ENCODE measurements at places on chromosomes 2 and 18. TPM values are rescaled to one million over a fixed set of nuclear protein-coding genes. Genes with fewer than 3 reads are reported as not detected.

- no peak for DNase-seq
Observed at GRCh38 chr2:232211743-232212686, 166.5 kb upstream of the ALPP start.

GRCh38 chr2:200575957-200576356, 9.9 kb upstream of the AOX1 start:
- no peak for DNase-seq

DNA sequence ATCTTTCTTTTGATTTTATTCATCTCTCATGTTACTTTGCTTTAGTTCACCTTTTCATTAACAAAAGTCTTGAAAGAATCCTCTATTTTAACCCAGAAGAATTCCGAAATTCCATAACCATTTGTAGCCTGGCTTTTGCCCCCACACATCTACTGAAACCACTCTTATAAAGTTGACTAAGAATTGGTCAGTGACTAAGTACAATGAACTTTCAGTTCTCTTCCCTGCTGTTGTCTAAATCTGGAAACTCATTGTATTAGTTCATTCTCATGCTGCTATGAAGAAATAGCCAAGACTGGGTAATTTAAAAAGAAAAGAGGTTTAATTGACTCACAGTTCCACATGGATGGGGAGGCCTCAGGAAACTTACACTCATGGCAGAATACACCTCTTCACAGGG, 49.9 kb upstream of the PNPT1 start:
- no peak for DNase-seq

- DNase-seq, result no peak
Observed at GRCh38 chr2:10826026-10826425, 13.4 kb upstream of the PDIA6 start.

DNA sequence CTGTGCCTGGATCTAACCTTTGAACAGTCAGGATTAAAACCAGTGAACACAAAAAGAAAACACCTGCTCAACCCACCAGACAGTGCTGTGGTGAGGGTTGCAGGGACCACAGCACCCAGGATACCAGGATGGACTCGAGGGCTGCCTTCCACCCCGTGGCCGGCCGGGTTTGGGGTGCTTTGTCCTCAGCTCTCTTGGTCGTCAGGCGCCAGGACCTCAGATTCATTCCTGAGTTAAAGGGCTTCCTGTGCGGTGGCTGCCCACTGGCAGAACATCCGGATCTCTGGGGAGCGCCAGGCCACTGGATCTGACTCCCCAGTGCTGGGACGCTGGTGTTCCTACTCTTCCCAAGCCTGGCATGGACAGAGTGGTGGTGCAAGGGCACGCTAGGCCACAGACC, 239.8 kb downstream of the TFCP2L1 start:
- no peak for DNase-seq

DNA sequence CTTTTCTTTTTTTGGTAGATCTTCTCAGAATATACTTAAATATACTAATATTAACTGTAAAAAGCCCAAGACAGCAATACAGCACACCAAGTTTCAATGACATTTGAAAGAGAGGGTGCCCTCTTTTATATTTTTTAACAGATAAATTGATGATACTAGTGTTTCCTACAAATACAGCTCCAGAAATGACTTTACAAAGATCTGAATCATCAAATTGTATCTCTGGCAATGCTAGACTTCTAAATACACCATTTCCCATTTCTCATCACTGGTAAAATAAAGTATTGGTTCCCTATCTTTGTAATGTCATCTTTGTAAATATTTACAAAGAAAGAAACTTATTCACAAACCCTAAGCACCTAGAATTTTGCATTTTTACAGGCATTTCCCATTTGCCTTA, 281.3 kb downstream of the EXOC6B start:
- no peak for DNase-seq

MAB21L4 gene
- not detected for total RNA-seq

DNA sequence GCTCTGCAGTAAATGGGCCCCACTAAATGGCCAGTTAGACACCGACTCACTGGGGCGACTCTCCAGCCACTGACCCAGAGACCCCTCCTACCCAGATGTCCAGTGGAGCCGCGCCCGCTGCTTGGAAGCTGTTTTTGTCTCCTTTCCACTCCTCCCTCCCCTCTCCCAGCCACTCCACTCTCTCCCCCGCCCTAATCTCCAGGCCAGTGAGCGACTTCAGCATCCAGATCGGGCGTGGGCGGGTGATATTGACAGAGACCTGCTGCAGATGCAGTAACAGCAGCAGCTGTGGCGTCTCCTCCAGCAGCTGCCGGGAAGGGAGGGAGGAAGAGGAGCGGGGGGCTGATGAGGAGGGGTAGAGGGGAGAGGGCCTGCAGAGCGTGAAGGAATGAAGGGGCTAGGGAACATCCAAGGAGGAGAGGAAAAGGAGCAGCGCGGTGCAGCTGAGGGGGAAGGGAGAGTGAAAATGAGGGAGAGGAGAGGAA, at the start of gene SCN7A:
TSS of gene SCN7A (minus strand) at position 110 of the 485 bp plus-strand sequence. CDS start 16,553 bp downstream, outside the sequence.
- DNase-seq, result peak; percentile 97

CHRND gene
- not detected for total RNA-seq

- DNase-seq, result no peak
Observed at GRCh38 chr2:74186038-74186437, 7.4 kb upstream of the MOB1A start.

- no peak for DNase-seq
Observed at GRCh38 chr2:137123226-137123625, 357.9 kb downstream of the THSD7B start.

DNA sequence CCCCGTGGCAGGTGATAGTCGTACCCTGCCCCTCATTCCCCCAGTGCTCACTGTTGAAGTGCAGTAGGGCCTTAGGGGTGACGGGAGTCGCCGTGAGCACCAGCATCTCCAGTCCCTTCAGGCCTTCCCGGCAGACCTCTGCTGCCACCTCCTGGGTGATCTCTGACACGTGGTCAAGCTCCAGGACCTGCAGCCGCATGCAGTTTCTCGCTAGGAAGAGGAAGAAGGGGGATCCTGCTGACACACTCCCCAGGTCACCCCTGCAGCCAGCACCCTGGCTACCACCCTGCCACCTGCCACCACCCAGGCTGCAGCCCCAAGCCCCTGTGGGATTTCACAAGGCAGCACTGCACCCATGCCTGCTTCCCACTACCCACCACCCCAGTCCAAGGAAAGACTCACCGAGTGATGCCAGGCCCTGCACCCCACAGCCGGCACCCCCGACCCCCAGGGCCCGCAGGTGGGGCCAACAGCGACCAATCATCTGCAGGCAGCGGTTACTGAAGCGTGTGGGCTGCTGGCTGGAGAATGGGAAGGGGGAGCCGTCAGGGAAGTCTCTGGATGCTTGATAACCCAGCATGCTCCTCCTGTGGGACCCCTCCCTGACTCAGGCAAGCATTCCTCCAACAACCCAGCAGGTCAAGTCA, 23.8 kb downstream of the FBXO41 start:
- no peak for DNase-seq

DNA sequence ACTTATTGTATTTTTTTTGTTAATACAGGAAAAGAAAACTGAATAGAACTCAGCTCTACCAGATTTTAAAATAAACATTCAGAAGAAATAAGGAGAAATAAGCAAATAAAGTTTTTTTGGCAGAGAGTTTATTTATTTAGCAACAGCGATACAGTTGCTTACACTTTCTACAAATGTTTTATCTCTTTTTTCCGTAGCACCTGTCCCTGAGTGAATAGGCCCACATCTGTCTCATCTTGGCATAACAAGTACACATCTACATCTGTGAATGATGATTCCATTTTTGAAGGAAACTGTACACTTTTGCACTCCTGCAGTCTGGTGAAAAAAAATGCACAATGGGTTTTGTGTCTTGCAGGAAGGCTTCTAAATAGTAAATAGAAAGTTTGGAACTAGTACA, 783.6 kb upstream of the ZEB2 start:
- DNase-seq, result no peak

DNA sequence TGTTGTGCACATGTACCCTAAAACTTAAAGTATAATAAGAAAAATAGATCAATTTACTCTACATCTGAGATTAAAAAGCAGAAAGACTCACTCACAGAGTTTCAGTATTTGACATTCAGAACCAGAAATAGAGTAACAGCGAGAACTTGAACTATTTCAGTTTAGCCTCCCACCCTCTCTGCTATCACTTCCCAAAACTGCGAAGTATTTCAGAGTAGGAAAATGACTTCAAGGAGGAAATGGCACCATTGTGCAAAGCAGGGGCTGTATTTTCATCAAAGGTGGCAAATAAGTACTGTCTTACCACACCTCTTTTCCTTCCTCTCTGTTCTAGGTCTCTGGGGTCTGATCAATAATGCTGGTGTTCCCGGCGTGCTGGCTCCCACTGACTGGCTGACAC, 13.6 kb downstream of the DHRS9 start:
- DNase-seq, result peak; percentile 45

DNA sequence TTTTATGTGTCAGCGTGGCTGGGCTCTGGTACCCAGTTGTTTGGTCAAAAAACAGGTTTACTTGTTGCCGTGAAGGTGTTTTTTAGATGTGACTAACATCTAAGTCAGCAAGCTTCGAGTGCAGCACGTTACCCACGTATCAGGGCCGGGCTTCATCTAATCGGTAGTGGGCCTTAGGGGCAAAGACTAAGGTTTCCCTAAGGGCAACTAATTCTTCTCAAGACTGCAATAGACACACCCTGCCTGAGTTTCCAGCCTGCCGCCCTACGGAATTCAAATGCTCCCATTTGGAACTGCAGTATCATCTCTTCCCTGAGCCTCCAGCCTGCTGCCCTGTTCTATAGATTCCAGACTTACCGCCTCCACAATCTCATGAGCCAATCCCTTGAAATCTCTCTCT, 27.7 kb downstream of the FHL2 start:
- no peak for DNase-seq

DNA sequence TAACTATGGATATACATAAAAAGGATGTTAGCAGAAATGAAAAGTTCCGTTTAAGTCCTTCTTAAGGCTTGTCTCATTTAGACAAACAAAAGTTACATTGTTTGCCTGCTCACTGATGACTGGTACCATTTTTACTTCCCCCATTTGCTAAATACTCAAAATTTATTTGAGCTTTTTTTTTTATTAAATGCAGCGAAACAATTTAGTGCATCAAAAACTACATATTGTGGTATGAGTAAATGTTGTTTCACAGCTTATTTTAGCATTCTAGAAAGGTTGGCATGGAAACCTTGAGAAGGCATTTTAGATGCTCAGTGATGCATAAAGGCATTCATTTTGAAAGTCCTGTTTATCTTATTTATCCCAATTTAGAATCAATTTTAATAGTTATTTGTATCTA, 100.0 kb downstream of the MAP2 start:
- DNase-seq, result no peak

CCDC68 gene
- total RNA-seq, result 2.6 TPM

- no peak for DNase-seq
Observed at GRCh38 chr18:39935598-39935997, 2019.4 kb upstream of the PIK3C3 start.

LRRC30 gene
- total RNA-seq, result not detected

RNU2-63P gene
- not detected for total RNA-seq

ST8SIA3 gene
- total RNA-seq, result under 0.01 TPM

DNA sequence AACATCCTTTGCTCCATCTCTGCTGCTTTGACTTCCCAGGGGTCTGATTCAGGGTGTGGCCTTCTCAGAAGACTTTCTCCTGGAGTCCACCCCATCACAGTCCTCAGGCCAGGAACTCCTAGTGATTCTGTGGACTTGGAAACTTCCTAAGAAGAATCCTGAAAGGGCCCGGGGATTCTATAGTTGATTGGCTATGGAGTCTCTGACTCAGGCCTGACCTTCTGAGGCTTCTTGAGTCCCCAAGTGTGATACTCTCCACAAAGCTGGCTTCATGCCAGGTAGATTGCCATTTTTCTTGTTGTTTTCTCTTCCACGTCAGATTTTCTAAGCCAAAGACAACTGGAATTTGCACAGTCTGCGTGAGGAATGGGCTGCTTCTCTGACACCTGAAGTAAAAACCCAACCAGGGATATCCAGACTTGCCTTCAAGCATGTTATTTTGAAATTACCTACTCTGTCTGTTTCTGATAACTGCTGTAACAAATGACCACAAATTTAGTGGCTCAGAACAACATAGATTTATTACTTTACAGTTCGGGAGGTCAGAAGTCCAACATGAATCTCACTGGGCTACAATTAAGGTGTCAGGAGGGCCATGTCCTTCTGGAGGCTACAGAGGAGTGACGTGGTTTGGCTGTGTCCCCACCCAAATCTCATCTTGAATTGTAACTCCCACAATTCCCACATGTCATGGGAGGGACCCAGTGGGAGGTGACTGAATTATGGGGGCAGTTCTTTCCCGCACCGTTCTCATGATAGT, 69.3 kb downstream of the ALPK2 start:
- no peak for DNase-seq

GRCh38 chr2:36336321-36336720, 19.3 kb upstream of the CRIM1 start:
- no peak for DNase-seq

GRCh38 chr2:219650426-219651248, 23.2 kb downstream of the SLC4A3 start:
- DNase-seq, result no peak

DNA sequence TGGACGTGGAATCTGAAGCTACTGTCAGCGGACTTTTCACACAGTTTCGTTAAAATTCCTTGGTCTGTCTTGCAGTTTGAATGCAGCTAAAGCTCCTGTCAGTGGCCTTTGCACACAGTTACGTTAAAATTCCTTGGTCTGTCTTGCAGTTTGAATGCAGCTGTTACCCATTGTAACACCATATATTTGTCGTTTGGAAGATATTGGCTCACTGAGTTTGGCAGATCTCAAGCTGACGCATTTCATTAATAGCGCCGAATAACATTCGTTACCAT, 1.0 kb downstream of the LIMS1 start:
- no peak for DNase-seq

IL36RN gene
- not detected for total RNA-seq

C2orf66 gene
- not detected for total RNA-seq

DNER gene
- 2.9 TPM for total RNA-seq

DNA sequence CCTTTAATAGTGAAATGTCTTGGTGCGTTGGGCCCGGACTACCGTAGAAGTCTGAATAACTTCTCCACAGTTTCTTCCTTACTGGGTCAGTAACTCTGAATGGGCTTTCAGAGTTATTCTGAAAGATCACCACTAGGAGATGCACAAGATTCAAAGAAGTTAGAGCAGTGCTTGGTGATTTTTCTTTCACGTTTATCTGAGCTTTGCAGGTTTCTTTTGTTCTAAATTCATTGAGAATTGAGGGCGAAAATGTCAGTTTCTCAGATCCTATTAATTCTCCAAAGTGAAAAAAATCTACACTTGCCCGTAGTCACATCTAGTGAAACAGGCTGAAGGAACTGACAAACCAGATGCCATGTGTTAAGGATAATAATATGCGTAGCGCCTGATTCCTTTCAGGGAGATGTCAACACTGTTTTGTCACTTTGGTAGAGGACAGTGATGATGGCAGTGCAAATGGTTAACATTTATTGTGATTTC, 70.1 kb downstream of the QPCT start:
- no peak for DNase-seq

GRCh38 chr18:11500153-11501122, 109.0 kb upstream of the SLC35G4 start:
- DNase-seq, result no peak

GRCh38 chr18:76370201-76370600, 124.8 kb downstream of the ZNF516 start:
- DNase-seq, result no peak

GRCh38 chr2:189614585-189614984, 34.0 kb upstream of the SLC40A1 start:
- DNase-seq, result no peak

- DNase-seq, result no peak
Observed at GRCh38 chr18:27749194-27749593, 427.7 kb downstream of the CDH2 start.

GRCh38 chr18:63757541-63757940, 17.7 kb upstream of the SERPINB7 start:
- DNase-seq, result no peak

PLEKHH2 gene
- 26.2 TPM for total RNA-seq

Measured in esophagus muscularis mucosa (tissue), 4 donors.